ENCODE measurements at places on chromosomes 6 and 20.

DNA sequence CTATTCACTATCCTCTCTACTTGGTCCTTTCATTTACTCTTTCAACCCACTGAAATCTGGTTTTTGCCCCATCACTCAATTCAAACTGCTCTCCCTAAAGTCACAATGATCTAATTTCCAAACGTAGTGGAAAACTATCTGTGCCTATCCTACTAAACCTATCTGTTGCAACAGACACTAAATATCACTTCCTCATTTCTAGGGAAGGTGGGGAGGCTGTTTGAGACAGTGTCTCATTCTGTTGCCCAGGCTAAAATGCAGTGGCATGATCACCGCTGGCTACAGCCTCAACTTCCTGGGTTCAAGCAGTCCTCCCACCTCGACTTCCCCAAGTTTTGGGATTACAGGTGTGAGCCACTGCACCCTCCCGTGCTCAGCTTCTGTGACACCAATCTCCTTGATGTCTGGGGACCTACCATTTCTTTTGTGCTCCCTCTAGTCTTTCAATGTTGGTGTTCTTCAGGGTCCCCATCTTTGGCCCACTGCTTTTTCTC lies 8.8 kb downstream of the RANBP9 start:
- no peak for DNase-seq

DNA sequence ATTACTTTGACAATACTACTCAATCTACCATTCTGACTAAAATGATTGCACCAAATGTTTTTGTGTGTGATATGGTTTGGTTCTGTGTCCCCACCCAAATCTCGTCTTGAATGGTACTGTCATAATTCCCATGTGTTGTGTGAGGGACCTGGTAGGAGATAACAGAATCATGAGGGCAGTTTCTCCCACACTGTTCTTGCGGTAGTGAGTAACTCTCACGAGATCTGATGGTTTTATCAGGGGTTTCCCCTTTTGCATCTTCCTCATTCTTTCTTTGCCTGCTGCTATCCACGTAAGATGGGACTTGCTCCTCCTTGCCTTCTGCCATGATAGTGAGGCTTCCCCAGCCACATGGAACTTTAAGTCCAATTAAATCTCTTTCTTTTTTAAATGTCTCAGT lies 20.8 kb downstream of the SYCP2 start:
- no peak for DNase-seq

DNA sequence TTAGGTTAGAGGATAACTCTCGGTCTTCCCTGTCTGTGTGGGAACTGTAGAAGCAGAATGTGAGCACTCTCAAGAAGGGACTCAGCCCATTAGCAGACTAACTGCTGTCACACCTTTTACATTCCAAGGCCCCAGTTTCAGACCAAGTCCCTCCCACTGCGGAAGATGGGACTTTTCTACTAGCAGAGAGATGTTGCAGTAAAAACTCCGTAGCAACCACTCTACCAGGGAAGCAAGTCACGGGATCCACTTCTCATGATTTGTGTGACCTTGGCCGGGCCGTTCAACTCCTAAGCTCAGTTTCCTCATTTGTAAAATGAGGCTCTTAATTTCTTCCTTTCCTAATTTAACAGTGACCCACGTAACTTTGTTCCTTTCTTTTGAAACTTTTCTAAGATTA lies 77.1 kb upstream of the SLC4A11 start:
- DNase-seq: no peak

DNA sequence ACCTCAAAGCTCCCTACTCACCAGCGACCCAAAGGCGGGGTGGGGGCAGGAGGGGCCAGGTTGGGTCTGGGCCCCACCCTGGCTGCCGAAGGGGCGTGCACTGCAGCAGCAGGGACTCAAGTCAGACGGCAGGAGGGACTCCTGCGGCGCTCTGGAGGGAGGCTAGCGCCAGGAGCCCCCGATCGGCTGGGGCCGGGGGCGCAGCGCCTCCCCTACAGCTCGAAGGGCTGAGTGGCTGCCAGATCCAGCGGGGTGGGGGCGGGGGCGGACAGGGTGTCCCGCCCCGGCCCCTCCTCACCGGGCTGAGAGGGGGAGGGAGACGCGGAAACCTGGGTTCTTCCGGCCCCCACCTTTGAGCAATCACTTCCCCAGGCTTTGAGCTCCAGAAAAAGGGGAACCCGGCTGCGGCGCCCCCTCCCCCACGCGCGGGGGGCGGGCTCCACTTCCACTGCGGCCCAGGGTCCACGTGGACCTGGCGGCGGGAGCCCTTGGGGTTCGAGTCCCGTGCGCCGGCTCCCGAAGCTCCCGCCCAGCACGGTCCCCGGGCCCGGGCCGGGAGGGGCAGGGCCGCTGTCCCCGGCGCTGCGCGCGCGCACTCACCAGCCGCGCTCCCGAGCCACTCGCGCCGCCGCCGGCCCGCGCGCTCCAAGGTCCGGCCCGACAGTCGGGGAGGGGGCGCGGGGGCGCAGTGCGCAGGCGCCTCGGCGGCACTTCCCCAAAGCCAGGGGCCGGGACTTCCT lies at the start of gene RGS19:
Gene RGS19, minus strand, starts transcription at position 246 of the 740 bp plus-strand sequence. CDS start 2,632 bp downstream, outside the sequence.
- peak; percentile 75 for DNase-seq

DNA sequence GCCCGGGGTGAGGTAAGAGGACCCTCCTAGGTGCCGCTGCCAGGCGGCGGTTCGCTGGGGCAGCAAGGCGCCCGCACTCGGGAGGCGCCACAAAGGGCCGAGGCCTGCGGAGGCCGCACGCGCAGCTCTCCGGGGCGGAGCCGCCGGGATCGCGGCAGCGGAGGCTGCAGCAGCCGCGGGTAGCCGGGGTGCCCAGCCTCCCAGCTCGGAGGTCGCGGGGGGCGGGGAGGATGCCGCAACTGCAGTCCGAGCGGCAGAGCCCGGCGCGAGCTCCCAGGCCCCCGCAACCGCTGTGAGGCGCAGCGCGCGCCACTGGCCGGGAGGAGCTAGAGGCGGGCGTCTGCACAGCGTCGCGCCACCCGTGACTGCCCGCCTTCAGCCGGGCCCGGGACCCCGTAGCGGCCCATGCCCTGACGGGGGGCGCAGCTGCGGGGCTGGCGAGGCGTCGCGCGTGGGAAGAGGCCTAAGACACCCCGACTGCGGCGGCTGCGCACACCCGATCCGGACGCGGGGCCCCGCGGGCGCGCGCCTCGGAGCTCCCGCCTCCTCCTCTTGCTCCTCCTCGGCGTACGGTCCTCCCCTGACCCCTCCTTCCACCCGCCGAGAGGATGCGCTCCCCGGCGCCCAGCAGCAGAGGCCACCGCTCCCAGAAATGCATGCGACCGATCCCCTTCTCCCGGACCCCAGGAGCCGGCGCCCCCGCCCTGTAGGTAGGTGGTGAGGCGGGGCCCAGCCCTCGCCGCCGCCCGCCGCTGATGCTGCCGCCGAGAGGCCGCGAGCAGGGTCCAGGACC lies at the start of gene NCOA7:
Gene NCOA7, plus strand, starts transcription at position 603 of the 793 bp plus-strand sequence. CDS start 24,395 bp downstream, outside the sequence.
- DNase-seq: peak; percentile 82

DNA sequence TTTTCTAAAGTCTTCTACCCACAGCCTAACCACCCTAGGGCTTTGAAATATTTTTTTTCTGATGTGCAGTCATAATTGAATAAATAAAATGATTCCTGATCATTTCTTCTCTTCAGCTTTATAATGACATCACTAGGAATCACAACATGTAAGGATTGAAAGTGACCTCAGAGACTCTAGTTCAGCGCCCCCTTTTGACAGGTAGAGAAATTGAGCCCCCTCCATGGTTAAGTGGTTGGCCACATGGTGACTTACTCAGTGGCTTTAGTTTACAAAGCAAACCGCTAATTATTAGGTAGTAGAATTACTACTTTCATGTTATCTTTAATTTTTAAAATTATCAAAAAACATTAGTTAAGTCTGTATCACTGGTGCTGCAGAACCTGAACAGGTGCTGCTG lies 13.3 kb upstream of the SLC2A12 start:
- DNase-seq: peak; percentile 28

- DNase-seq: peak; percentile 2
Observed at GRCh38 chr20:24499472-24499871, 30.0 kb downstream of the SYNDIG1 start.

DNA sequence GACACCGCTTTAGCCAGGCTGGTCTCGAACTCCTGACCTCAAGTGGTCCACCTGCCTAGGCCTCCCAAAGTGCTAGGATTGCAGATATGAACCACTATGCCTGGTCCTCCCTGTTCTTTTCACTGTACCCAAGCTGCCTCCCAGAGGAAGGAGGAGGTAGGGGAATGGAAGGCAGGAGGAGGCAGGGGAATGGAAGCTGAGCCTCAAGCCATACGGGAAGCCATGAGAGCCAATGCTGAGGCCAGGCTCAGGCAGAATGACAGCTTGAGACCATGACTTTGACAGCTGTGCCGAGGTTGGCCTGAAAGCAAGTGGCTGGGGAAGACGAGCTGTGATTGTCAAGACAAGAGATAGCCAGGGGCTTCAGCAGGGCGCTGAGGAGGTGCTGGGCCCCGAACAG lies 13.6 kb upstream of the ZNF335 start:
- no peak for DNase-seq

GRCh38 chr6:49506569-49507111 lies 6.9 kb downstream of the GLYATL3 start:
- DNase-seq: no peak

- DNase-seq: no peak
Observed at GRCh38 chr6:22943327-22943726, 374.0 kb downstream of the HDGFL1 start.

DNA sequence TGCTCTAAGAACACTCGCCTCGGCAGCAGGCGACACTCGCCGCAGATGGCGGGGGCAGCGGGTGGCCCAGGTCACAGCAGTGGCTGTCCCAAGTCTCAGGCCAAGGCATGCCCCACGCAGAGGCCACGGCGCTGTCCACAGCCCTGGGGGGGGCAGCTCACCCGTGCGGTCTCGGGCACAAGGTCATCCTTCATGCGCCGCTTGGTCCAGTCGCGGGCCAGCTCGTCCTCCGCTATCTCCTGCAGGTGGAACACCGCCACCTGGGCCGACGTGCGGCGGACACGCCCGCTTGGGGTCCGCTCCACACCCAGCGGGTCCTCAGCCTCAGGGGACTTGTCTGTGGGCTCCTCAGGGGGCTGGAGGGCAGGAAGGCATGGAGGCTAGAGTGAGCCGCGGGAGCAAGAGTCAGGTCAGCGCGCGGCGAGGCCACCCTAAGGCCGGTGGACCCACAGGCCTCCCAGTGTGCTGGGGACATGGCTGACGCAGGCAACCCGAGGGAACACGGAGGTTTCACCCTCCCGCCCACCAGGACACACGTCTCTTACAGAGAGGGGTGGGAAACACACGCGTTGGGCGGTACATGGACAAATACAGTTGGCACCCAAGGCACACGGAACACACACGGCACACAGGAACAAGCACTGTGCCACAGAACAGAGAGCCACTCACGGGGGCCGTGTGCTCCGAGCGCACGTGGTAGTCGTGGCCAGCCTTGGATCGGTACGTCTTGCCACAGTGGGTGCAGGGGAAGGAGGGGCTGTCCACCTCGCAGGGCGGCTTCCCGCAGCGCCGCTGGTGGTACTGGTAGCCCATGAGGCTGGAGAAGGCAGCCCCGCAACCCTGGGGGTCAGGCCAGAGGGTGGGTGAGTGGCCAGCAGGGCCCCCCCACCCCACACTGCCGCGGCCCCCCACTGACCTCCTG lies 6.5 kb upstream of the UCKL1 start:
- no peak for DNase-seq

- DNase-seq: no peak
Observed at GRCh38 chr6:29522227-29522626, 34.5 kb upstream of the MAS1L start.

DNA sequence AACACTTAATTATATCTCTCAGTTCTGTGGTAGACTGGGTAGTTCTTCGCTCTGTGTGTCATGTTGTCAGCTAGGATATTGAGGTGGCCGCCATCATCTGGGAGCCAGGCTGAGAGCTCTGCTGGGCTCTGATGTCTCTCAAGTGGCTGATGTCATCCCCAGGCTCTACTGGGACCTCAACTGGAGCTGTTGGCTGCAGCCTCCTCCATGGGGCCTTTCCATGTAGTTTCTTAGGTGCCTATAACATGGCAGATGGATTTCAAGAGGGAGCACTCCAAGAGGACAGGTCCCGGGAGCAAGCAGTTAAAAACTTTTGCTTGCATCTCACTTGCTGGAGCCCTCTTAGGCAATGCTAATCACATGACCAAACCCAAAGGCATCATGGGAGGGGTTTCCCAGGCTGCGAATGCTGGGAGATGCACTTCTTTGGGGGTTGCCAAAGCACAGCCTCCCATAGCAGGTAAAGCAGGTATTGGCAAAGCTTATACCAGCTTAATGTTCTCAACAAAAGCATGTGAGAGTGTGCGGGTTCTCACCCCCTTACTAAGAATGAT lies 129.8 kb downstream of the TMEM242 start:
- DNase-seq: no peak

DNA sequence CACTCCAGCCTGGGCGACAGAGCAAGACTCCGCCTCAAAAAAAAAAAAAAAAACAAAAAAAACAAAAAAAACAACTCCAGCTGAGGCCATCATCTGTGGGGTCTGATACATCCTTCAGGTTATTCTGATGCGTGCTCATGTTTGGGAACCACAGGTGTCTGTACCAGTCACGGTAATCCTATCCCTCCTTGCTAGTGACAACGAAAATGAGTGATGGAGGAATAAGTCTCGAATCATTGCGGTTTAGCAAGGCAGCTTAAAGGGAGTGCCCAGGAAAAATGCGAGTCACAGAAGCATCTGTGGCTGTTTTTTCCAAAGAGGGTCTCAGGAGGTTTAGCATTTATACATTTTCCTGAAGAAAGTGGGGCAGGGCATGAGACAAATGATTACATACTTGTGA lies 48.8 kb downstream of the MCUR1 start:
- DNase-seq: no peak

DNA sequence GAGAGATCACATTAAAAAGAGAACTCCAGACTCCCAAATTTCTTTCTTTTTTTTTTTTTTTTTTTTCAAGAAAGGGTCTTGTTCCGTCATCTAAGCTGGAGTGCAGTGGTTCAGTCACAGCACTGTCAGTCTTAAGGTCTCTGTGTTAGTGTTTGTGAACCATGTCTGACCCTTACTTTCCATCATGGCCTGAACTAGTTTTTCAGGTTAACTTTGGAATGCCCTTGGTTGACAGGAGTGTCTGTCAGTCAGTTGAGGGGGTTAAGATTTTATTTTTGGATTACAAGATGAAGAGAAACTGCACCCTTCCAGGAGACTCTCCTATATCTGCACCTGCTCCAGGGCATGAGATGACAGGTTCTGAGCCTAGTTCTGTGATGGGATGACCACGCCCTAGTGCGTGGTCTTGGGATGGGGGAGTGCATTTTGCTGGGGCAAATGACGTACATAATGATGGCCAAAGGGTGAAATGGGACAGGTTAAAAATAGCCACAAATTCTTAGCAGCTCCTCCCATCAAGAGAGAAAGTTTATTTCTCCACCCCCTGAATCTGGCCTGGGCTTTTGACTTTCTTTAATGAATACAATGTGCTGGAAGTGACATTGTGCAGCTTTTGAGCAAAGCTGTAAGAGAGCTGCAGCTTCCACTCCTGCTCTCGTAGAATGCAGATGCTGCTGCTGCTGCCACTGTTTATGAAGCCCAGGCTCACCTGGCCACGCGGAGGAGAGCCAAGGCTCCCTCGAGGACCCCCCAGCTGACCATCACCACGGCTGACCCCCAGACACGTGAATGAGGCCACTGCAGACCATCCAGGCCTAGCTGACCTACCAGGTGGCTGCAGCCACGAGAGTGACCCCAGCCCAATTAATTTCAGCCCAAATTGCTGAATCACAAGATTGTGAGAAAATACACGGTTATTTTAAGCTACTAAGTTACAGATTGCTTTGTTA lies 29.7 kb upstream of the FAM50B start:
- no peak for DNase-seq
